ENCODE measurements at places on chromosomes 1 and 21.

GRCh38 chr1:55364216-55364615 lies 149.1 kb upstream of the USP24 start:
- DNase-seq = no peak

DNA sequence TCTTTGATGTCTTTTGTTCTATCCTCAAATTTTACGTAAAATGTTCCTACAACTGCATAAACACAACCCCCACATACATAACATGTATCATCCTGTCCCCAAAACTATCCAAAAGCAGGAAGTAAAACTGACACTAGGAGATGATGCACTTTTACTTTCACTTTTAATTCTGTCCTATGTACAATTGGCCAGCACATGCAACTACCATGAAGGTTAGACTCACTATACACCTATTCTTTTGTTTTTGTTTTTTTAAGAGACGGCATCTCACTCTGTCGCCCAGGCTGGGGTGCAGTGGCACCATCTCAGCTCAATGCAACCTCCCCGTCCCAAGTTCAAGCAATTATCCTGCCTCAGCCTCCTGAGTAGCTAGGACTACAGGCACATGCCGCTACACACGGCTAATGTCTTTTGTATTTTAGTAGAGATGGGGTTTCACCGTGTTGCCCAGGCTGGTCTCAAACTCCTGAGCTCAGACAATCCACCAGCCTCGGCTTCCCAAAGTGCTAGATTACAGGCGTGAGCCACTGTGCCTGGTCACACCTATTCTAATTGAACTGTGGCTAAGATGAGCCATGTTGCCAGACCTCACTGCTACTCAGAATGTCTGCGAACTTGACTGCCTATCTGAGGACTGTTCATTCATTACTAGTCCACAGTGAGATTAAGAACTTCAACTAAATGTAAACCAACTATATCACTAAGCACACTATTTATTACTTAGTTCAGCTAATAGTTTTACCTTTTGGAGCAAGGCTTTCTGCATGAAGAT lies 48.0 kb downstream of the TOR3A start:
- DNase-seq = no peak

DNA sequence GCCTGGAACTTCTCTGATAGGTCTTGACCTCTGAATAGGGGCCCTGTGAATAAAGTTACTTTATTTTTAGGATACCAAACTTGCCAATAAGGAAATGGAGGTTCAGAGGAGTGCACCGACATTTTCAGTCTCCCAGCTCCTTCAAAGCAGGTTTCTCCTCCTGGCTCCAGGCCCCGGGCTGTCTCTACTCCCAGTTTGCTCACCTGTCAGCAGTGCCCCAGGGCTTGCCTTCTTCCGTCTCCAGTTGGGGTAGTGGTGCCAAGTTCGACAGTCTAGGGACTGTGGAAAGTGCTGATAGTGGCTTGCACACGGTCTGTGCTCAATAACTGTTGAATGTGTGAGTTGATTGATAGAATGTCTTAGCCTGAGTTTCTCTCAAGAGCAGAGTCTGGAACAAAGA lies 149.2 kb downstream of the ACTL8 start:
- DNase-seq = no peak

DNA sequence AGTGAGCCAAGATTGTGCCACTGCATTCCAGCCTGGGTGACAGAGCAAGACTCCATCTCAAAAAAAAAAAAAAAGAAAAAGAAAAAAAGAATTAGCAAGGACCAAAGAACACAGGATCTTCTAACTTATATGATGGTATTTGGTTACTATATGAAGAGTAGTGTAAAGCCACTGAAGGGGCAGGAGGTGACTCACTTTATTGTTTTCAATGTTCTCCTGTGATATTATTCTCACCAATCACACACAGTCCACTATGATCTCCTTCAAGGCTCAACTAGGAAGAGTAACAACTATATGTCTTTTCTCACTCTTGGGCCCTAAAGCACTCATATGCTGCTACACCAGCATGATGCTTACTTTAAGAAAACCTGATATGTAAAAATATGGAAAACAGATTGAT lies 26.7 kb downstream of the RC3H1 start:
- no peak for DNase-seq
